ENCODE measurements at places on chromosomes 1 and 21.

DNA sequence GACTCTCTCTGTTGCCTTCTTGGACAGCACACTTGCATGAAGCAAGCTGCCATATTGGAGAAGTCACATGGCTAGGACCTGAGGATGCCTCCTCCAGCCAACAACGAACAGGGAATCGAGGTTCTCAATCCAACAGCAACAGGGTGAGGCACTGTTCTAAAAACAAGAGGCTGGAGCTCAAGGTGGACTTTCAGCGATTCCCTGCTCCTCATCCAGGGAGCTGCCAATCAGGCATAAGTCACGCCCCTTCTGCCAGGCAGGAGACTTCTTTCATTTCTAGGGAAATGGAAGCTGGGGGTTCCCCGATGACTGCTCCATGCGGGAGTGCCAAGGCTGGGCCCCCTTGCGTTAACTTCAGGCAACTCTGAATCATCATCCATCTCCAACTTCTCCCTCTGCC, 22.7 kb upstream of the IFNAR1 start:
- DNase-seq: no peak

GRCh38 chr1:110648417-110648816, 26.3 kb downstream of the KCNA3 start:
- no peak for DNase-seq

DNA sequence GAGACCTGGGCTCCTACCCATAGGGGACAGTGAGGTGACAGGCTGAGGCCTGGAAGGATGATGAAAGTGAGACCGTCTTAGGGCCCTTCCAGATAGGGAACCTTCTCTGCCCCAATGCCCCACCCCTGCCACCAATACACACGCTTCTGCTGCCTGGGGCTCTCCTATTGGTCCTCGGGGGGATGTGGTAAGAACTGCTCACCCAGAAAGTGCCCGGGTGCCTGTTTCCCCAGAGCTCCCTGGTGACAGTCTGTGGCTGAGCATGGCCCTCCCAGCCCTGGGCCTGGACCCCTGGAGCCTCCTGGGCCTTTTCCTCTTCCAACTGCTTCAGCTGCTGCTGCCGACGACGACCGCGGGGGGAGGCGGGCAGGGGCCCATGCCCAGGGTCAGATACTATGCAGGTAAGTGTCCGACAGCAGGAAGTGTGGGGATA, 948 bp downstream of the SEMA4A start:
- no peak for DNase-seq

DNA sequence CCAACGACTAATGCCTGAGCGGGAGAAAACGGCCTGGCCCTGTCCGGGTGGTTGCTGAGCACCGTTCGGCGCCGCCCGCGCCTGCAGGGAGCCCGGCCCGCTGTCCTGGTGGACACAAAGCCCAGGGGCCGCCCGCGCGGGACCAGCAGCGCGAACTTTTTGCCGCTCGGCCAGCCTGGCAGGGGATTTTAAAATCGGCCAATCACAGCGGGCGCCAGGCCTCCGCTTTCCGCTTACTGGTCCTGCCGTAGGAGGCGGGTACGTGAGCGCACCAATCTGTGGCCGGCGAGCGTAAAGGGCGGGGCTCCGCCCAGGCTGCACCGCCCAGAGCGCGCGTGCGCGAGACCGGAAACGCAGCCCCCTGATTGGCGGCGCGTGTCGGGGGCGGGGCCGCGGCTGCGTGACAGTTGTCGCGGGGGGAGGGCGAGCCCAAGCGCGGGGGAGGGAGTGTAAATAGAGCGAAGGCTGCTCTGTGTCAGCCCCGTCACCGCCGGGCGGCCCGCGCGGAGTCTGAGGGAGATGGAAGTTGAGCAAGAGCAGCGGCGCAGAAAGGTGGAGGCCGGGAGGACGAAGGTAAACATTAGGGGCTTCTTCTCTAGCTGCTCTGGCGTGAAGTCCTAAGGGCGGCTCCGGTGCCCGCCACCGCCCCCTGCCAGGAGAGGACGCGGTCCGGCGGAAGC, at the start of the genes C21orf58 and PCNT:
Gene C21orf58 (minus strand): TSS at position 161 of the 680 bp plus-strand sequence. CDS start 1,132 bp downstream, outside the sequence.
Gene PCNT (plus strand): TSS at position 447 of the 680 bp plus-strand sequence. CDS start 73 bp downstream, at position 520.
- DNase-seq: peak; percentile 78

DNA sequence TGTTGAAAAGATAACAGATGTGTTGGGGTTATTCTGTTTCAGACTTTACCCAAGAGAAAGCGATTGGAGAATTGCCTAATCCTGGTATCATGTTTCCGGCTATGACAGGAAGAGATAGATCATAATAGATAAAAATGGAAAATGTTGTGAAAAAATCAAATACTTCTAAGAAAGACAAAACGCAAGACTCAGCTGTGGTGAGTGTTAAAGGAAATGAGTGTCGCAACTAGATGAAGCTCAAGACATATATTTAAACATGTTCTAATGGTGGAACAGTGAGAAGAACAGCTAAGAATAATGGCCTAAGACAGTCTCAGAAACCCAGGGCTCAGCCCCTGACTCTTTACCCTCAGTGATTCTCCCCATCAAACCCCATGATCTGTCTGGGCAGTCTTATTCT, 426.7 kb upstream of the RUNX1 start:
- peak; percentile 1 for DNase-seq

- no peak for DNase-seq
These were observed 355.8 kb downstream of the AJAP1 start for GRCh38 chr1:5010236-5010635.

- DNase-seq: no peak
These were observed 10.4 kb upstream of the VSIG8 start for GRCh38 chr1:159872891-159873290.

- DNase-seq: no peak
These were observed 4.9 kb downstream of the SCNN1D start for GRCh38 chr1:1285102-1285571.

DNA sequence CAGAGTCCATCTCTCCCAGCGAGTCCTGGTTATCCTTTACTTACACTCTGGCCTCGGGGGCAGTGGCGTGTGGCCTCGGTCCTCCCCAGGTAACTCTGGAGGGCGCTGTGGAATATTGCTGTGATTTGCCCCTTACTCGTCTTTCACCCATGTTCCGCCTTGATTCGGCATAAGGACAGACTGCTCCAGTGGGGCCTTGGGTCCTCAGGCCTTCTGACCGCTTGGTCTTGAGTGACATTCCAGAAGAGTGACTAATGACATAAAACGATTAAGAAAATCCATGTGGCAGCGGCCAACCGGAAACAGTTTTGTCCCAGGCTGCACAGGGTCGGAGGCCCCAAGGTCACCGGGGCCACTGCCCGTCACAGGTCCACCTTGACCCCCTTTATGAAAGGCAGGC, 11.0 kb downstream of the ICMT start:
- DNase-seq: no peak

DNA sequence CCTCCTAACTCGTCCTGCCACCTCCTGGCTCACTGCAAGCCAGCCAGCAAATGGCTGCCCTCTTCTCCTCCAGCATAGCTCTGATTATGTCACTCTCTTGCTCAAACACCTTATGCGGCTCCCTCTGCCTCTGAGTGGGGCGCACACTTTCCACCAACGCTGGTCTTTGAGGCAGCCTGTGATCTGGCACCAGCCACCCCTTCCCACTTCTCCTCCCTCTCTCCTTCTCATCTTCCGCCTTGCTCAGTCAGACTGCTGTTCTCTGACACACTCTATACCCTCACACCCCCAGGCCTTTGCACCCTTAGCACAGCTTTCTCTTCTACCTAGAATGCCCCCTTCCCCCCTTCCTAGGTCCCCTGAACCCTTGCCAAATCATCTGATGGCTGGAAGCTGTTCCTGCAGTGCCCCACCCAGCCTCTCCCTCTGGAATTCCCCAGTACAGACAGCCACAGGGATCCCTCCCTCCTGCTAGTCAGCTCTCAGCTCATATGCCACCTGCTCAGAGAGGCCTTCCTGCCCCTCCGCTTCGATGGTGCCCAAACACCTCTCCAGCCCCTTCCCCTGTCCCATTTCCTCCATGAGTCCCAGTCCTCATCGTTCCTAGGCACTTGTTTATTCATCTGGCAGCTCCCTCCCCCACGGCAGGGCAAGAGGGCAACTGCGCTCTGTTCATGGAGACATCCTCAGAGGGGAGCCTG, 21.7 kb upstream of the PEF1 start:
- DNase-seq: no peak

DNA sequence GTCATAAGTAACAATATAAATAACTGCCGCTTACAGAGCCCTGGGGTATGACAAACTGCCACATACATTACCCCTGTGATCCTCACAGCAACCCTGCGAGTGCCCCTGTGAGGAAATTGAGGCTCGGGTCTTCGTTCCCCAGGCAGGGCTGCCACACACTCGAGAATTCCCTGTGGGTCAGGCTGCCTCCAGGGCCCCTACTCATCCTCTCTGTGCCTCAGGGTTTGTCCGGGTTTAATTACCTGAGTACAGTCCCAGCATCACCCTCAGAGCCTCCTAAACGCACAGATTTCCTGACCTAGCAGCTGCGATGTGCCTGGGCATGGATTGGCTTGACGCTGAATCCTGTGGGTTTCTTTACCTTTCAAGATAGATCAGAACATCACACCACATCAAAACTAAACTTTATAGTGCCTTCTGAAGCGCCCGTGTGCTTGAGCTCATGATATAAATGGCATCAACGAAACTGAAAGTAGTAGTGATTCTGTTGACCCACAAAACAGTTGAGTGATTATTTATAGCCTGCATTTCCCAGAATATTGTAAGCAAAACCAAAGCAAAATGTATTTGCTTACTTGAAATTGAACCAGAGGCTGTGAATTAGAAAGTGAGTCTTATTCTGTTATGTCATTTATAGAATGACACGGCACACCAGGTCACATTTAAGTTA, 14.0 kb downstream of the SLC37A1 start:
- DNase-seq: no peak

DNA sequence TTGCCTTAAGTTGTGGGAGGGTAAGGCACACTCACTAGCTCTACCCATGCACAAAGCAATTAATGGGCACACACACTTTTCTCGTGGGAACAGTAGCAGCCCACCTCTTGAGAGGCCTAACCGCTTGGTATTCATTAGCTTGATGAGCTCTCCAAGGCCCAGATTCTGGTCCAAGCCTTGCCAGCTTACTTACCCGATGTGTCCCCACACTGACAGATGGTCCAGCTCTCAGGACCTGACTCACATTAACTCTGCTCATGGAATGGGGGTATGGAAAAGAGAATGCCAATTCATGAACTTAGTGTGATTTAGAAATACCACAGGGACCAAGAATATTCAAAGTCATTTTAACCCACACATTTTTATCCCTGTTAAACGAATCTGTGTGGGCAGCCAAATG, 106.8 kb upstream of the CACHD1 start:
- DNase-seq: no peak

GRCh38 chr1:228475812-228476211, 11.4 kb upstream of the RNF187 start:
- no peak for DNase-seq

DNA sequence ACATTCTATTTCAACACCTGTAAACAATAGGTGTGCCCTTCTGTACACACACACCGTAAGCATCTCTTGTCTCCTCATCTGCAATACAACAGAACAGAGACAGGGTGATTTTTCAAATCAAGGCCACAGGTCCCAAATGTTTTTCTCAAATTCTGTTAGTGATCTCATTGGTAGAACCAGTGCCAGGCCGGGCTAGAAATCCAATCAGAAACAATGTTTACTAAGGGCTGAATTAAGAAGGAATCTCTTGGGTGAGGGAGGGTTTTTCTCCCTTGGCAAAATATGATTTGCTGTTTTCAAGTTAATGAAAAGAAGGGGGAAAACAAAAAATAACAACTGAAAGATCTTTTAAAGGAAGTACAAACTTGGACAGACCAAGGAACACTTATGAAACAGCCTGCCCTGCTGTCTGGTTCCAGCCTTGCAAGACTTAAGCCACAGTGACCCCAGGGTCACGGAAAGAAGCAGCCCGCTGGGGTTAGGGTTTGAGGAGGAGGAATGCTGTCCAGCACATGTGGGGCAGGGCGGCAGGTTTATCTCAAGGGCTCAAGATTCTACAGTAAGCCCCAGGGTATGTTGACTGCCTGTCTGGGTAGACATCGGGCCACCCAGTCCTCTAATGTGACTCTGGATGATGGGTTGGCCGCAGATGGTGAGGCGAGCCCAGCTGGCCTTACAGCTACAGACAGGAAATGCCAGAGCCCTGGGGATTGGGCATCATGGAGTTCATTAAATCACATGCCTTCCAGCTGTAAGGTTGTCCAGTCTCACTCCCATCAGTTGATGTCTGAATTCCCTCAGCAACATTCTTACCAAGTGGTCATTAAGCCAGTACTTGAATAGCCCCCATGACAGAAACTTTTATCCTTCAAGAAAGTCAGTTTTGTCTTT, 73.3 kb upstream of the SLC44A3 start:
- no peak for DNase-seq

DNA sequence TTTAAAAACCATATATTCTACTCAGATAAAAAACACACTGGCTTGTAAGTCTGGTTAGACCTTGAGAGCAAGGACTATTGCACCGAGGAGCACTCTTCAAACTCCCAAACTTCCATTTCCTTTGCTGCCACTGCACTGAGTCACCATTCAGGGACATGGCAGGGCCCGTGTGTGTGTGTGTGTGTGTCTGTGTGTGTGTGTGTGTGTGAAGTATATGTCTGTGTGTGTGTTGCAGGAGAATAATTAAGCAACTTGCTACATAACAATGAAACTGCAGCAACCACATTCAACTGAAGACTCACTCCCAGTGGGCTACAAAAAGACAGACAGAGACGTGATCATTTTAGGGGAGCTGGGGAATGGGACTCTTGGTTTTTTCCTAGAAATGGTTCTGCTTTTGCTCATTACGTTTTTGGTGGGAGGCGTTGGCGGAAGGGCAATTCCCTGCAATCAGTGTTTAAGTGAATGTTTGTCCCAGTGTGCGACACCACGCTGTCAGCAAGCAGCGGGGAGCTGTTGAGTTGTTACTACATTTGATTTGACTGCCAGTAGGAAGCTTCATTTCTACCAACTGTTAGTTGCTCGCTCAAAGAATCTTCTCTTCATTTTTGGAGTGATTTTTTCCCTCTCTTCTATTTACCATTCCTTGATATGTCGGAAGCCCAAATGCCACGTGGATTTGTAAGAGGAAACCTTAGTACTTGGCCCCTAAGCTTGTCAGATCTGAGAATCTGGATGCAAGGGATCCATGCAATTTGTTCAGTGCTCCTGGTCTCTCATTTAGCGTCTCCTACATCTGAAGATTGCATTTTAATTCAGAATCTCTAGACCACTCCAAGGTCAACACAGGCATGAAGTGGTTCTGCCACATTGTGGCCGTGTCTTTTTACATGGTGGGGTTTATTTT, 36.1 kb downstream of the ESRRG start:
- no peak for DNase-seq

Measured in SK-N-MC (cell line).